ENCODE measurements at places on chromosomes 1 and 21. TPM values are rescaled to one million over a fixed set of nuclear protein-coding genes. Genes with fewer than 3 reads are reported as not detected.

The LCE2A gene
- total RNA-seq = not detected

The SLC30A10 gene
- total RNA-seq = 0.08 TPM

The NBPF4 gene
- not detected for total RNA-seq

The TMPRSS15 gene
- total RNA-seq = not detected

The CYP4Z1 gene
- not detected for total RNA-seq

The UTS2 gene
- not detected for total RNA-seq
